ENCODE measurements at places on chromosomes 5 and 9.

DNA sequence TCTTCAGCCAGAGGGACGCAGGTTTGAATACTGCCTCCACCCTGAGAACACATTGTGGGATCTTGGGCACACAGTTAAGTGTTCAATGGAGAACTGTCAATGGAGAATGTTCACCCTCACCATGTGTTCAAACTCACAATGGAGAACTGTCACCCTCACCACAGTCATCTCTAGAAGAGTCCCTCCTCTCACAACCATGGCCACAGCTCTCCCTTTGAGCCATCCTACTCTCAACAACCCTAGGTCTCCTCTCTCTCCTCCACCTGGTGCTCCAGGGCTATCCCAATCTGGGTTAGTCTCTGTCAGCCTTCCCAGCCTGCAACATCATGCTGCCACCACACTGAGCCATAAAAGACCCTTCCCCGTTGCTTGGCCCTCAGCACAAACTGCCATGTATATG lies 36.3 kb upstream of the HAND1 start:
- no peak for DNase-seq

DNA sequence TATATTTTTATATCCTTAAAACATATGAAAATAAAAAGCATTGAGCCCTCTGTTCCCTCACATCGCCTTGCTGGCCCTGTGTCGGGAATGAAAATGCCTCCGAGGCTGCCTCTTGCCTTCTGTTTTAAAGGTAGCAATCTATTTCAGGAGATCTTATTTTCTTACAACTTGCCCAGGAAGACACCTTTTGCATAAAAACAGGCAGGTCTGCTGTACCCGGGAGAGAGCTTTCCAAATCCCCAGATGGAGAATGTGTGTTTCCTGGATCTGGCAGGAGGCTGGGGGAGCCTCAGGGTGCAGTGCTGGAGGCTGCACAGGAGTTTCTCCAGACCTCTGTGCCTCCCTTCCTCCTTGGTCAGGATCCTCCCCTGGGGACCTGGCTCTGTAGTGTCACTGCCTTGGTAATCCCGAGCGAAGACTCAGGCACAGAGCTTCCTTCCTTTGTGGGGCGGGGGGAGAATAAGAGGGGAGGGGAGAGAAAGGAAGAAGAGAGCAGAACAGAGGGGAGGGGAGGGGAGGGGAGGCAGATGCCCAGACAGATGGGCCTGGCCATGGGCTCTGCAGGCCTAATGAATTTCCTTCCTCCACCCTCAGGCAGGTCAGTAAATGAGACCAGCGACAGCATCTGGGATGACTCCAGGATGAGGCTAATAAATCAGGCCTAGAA lies 104.0 kb upstream of the BOD1 start:
- no peak for DNase-seq

DNA sequence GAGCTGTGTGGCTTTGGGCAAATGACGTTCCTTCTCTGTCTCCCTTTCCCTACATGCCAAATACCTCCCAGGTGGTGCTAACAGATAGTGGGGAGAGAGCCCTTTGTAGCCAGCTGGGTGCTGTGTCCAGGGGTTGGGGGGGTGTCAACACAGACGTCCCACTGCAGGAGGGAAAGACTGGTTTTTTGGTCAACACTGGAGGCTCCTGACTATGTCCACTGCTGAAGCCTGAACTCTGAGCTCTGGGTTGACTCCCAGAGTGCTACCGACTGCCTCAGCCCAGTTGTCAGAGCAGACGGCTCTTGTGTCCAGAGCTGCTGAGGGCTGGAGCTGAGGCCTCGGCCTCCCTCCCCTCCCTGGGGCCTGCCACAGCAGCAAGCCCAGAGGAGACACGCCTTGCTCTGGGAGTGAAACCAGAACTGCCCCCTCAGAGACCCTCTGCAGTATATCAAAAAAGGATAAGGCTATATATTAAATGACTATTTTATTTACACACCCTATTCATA lies 14.8 kb upstream of the SLC25A51 start:
- no peak for DNase-seq

GRCh38 chr9:70043285-70043684 lies 363 bp upstream of the MAMDC2 start:
- DNase-seq: no peak

DNA sequence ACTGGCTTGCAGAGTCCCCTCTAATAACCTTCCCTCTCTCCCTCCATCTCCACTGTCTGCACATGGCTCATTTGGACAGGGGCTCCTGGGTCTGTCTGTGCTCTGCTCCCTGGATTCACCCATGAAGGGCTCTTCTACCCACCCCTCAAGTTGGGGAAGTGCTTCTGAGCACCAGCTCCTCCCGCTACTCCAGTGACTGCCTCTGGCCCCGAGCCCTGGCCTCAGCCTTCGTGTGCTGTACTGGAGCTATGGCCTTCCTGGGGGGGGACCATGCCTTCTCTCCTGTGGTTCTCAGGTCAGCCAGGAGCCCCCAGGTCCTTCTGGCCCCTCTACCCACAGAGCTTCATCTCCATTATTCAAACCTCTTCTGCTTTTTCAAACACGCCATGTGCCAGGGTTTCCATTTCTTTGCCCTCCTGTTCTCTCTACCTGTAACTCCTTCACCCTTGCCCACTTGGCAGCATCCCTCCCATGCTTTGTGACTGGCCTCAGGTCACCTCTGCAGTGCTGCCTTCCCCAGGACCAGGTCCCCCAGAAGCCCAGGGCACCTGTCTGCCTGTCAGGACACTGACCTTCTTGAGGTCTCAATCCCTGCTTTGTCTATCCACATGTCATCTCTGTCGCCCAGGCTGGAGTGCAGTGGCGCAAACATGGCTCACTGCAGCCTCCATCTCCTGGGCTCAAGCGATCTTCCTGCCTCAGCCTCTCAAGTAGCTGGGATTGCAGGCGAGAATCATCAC lies 9.5 kb downstream of the SH3PXD2B start:
- no peak for DNase-seq

GRCh38 chr5:66643387-66643786 lies 47.2 kb downstream of the MAST4 start:
- no peak for DNase-seq

GRCh38 chr9:128062846-128063831 lies 4.0 kb downstream of the NAIF1 start:
- DNase-seq: no peak

Measured in stimulated activated CD8-positive, alpha-beta memory T cell treated with anti-CD3 and anti-CD28 coated beads, Interleukin-4, amount 100 ng/mL, for 4 hours (primary cell).